Smooth muscle cell of trachea (primary cell): ENCODE measurements at places on chromosomes 16 and 17. TPM values are rescaled to one million over a fixed set of nuclear protein-coding genes. Genes with fewer than 3 reads are reported as not detected.

The KRTAP2-3 gene
- total RNA-seq = not detected in 2 replicates

The OR3A3 gene
- not detected in 2 replicates for total RNA-seq

The PRSS36 gene
- total RNA-seq = 0.17 and 0.29 TPM in 2 replicates

The DNAI2 gene
- not detected in 2 replicates for total RNA-seq

The ZACN gene
- under 0.01 and 0.15 TPM in 2 replicates for total RNA-seq

The TMIGD1 gene
- not detected in 2 replicates for total RNA-seq

The AGRP gene
- not detected in 2 replicates for total RNA-seq

The KPNA2 gene
- total RNA-seq = 52.4 and 142 TPM in 2 replicates

The PLEKHM1 gene
- total RNA-seq = 30.0 and 52.4 TPM in 2 replicates
